HFF-Myc (cell line): ENCODE measurements at places on chromosomes 7 and 10.

DNA sequence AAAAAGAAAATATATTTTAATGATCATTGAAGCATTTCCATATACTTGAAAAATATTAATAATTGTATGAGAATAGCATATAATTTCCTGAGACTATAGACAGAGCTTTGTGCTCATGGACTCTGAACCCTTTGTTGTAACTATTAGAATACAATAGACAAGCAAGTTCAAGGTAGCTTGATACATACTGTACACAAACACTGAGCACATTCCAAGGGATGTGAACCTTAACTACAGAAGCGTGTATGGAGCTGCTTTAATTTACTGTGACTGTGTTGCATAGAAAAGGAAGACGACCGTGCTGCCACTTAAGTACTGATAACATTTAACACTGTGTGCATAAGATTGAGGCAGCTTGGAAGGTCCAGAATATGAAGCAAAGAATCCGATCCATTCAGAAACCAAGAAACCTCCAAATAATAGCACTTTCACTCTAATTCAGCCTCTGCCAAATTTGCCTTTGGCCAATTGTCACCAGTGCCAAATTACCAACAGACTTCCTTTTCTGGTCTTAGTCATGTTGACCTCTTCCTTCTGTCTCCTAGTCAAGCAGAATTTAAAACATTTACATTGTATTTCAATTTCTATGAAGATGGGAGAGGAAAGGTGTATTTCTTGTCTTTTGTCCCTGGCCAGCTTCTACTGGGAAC, 566.1 kb upstream of the GALNT17 start:
- no peak for DNase-seq

- DNase-seq = peak; percentile 30
Observed at GRCh38 chr10:123582084-123582989, 83.8 kb upstream of the GPR26 start.

DNA sequence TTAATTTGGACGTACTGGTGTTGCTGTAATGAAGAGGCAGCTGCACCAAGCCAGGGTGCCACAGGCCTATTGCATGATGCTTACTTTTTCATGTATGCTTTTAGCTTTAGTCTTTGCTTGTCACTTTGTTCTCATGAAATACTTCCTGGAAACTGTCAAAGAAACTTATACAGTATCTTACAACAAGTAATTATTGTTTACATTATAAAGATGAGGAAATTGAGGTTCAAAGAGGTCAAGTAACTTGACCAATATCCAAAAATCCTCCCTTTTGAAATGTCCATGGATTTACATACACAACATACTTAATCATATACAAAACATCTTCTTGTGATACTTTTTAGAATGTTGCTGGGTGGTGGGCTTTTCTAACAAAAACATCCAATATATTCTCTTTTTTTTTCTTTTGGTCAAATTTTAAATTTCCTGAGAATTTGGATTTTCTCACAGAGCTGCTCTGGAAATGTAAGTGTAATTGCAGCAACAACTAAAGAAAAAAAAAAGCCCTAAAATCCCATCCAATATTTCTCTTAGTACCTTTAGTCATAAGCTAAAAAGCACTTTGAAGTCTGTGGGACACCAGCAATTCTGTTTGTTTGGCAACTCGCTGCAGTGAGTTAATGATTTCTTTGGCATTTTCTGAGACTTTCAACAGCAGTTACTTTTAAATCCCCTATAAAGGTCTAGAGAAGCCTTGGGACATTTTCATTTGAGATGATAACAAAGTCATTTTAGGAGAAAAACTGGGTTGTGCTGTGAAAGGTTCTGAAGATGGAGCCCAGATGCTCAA, 500.6 kb upstream of the IGFBP3 start:
- DNase-seq = no peak

GRCh38 chr7:69932034-69932628, 333.9 kb downstream of the AUTS2 start:
- no peak for DNase-seq

DNA sequence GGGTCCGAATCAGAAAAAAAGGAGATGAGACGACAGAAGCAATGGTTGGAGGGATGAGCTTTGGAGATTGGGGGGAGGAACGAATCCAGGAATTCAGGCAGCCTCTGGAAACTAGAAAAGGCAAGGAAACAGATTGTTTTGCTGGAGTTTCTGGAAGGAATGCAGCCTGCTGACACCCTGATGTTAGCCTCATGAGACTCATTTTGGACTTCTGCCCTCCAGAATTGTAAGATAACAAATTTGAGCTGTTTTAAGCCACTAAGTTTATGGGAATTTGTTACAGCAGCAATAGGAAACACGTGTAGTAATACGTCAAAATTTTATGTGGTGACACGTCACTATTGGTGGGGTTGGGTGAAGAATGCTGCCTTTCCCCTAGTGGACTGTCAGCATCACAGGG, 25.6 kb upstream of the NPS start:
- DNase-seq = no peak

DNA sequence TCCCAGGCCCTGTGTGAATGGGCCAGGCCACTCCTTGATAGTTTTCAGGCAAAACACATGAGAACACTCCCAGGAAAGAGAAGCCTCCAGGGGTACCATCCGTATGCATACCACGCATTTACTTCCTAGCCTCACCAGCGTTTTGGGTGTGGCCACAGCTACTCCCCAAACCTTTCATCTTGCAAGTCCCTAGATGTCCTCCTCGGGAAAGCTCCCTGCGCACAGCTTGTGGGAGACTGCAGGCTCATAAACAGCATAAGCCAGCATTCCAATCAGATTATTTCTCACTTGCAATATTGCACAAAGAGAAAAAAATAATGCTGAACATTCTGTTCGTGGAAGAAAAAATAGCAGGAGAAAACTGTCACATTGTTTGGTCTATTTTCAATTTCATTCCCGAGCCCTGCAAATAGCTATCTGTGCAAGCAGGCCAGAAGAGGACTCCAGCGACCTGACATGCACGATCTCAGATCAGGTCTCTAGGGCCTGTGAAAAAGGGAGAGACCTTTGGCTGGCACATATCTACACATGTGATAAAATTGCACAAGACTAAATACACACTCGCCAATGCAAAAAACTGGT, 175.6 kb downstream of the PLXNA4 start:
- DNase-seq = no peak

- DNase-seq = no peak
Observed at GRCh38 chr10:28822719-28823464, 145.6 kb downstream of the BAMBI start.

- DNase-seq = no peak
Observed at GRCh38 chr10:121171825-121172787, 320.9 kb downstream of the WDR11 start.
